Renal cortex interstitium (tissue), 15 donors: ENCODE measurements at places on chromosomes 2 and 18.

DNA sequence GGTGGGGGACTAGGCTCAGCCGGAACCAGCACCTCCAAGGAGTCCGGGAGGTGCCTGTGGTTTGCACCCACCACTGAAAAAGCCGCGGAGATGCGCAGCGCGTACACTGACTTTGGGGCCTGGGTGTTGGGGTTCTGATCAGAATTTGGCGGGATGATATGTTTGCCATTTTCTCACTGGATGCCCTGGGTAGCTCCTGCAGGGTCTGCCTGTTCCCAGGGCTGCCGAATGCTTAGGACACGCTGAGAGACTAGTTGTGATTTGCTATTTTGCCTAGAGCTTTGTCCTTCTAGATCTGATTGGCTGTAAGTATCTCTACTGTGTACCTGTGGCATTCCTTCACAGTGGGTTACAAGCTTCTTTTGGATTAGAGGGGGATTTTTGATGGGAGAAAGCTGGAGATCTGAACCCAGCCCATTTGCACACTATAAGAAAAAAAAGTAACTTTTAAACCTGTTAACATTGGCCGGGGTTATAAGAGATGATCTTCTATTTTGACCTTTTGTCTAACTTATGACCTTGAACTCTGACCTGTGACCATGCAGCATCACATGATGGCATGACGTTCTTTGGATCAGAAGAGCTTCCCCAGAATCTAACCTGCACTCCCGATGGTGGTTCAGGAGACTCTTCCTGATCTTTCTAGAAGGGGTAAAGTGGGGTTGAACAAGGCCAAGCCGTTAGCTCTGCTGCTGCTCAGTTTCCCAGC is 1.6 kb downstream of the KCNE4 start:
- no peak for DNase-seq

- no peak for DNase-seq
These were observed 341.7 kb downstream of the PIK3C3 start for GRCh38 chr18:42296723-42297122.

DNA sequence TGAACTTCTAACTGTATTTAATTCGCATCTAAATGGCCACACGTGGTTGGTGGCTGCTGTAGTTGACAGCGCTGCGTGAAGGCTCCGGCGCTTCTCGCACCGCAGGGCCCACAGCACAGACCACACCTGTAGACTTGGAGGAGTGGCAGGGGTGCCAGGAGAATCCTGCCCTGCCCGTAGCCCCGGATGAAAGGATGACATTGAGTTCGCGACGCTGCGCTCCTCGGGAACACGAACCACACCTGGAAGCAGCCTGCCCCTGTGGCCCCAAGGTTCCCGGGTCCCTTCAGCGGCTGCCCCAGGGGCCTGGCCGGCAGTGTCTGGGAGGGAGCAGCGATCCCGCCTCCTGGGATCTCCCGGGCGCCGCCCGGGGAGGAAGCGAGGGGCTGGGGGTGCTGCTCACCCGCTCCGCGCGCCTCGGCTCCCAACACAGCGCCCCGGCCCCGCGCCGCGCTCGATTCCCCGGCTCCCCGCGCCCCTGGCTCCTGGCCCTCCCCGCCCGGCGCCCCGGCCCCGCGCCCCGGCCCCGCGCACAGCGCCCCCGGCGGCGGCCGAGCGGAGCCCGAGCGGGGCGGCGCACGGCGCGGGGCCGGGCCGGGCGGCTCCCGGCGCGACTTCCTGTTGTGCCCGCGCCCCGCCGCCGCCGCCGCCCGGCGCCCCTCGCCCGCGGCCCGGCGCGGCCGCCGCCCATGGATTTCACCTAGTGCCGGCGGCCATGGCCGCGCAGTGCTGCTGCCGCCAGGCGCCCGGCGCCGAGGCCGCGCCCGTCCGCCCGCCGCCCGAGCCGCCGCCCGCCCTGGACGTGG is at the start of gene RNPEPL1:
Gene RNPEPL1 (plus strand): TSS at position 613 of the 806 bp plus-strand sequence. CDS start 103 bp downstream, at position 716.
- DNase-seq, result no peak

DNA sequence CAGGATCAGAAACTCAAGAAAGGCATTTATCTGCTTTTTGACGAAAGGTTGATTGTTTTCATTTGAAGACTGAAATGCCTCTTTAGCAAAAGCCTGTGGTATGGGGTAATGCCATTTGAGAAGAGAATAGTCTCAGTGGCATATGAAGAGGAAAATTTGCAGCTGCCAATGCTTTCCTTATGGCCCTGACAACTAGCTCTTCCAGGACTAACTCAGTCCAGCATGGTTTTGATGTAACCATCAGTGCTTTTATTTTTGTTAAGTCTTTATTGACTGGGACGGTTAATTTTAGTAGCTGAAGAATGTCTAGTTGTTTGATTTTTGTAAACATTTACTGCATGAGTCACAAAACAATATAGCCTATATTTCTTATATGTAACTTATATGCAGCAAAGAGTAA is 158.4 kb downstream of the LNPK start:
- DNase-seq, result no peak

DNA sequence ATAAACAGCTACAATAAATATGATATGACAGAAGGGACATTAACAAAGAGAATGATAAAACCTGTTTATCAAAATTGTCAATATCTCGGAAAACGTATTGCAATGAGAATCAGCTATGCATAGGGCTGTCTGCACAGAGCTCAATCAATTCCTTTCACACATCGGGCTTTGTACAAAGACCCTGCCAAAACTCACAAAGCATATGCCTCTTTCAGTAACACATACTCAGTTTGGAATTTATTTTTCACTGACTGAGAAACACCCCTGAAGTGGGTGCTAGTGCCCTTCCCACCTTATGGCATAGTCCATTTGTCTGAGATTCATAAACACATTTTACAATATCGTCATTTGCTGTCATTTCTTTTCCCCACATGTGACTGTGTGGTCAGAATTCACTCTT is 815.8 kb upstream of the FAM98A start:
- DNase-seq, result no peak

DNA sequence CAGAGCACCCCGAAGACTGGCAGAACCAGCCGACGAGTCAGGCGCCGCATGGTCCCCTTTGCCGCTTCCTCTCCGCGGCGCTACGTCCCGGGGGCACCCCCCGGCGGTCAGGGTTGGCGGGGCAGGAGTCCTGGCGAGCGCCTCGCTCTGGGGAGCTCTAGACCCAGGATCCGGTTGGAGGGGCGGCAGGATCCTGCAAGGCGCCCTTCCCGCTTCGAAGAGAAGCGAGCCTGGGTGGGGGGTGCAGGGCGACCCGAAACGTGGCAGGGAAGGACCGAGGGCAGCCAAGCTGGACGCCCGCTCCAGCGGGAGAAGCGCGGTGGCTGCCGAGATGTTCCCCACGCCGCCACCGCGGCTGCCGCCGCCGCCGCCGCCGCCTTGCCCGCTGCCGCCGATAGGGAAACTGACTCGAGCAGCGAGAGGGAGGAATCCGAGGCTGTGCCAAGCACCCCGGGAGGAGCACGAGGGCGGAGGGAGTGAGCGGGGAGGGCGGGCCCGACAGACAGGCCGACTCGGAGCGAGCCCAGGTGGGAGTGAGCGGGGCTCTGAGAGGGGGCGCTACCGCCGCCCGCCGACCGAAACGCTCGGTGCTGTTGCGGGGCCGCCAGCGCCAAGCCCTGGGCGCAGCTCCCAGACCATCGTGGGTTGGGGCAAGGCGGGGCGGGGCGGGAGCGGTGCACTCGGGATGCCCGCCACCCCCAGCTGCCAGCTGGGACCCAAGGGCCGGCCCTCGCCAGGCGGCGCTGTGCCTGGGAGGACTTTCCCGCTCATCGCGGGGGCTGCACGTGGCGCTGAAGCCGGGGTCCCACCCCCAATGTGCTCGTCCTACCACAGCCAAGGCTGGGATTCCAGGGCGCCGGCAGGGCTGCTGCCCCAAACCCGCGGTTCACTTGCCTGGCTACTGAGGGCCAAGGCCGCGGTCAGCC is at the start of gene GALNT14:
Gene GALNT14 (minus strand): TSS at position 404 of the 926 bp plus-strand sequence. CDS start 354 bp downstream, at position 50.
- DNase-seq, result peak; percentile 38

- no peak for DNase-seq
These were observed 9.7 kb downstream of the SMAD7 start for GRCh38 chr18:48940854-48941611.

- no peak for DNase-seq
These were observed 184.4 kb upstream of the DOK6 start for GRCh38 chr18:69216321-69216720.

- no peak for DNase-seq
These were observed 5.9 kb upstream of the FN1 start for GRCh38 chr2:215441560-215442400.

DNA sequence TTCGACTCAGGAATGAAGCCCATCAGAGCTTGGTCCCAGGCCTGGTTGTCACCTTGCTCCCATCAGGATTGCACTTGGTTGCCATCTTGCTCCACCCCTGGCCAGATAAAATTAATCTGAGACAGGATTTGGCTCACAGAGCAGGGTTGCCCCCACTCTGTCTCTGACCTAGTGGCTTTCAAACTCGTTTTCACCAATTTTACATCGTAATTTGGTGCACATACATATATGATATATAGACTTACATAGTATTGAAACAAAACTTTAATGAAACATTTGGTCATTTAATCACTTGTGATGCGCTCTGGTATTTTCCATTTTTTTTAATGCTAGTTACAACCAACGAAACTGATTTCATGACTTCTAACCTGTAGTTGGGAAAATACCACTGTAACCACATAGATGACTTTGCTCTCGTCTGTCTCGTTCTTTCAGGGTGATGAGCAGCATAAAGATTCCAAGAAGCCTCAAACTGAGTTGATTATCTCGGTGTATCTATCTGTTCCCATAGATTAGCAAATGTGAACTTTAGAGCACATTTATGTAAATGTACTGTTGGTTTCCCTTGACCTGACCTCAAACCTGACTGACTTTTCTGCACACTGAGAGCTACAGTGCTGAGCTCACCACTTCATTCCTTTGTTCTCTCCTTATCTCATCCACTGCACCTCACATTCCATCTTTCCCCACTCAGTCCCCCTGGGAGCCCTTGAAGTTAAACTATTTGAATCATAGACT is 30.5 kb upstream of the PLB1 start:
- DNase-seq, result no peak

GRCh38 chr2:147482916-147483669 is 361.7 kb upstream of the ACVR2A start:
- no peak for DNase-seq

DNA sequence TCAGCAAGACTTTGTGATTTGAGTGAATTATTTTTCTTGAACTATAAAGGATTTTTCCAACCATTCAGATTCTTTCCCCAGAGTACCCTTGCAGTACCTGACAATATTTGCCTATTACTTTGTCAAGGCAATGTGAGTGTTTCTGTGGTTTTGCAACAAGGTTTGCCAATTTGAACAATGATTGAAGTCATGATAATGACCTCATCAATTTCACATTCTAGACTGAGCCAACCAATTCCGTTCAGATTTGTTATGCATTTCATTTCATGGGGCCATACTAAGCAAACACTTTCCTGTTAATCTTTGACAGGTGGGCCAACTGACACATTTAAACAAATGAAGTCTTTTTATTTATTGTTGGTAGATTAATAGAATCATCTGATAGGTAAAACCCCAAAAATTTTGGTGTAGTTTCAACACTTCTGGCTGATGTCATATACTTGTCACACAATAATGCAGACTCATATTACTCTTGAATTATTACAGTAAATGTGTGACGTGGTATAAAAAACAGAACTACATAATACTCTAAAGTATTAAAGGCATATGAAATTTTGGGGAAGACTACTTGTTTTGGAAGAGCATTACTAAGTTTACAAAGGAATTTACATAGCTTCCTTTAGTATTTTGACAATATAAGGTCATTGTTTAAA is 526.4 kb downstream of the DPP10 start:
- no peak for DNase-seq

DNA sequence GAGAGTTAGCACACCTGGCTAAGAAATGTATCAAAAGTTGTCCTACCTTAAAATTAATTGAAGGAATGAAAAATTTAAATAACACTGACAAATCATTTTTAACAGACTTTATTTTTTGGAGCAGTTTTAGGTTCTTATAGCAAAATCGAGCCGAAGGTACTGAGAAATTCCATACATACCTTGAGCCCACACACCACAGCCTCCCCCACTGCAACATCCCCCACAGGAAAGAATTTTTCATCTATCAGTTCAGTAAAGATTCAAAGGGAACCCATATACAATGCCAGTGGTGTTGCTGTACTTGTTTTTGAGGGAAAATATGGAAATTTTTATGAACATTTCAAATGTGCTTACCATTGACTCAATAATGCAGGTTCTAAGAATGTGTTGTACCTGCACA is 169.8 kb upstream of the HS6ST1 start:
- no peak for DNase-seq

DNA sequence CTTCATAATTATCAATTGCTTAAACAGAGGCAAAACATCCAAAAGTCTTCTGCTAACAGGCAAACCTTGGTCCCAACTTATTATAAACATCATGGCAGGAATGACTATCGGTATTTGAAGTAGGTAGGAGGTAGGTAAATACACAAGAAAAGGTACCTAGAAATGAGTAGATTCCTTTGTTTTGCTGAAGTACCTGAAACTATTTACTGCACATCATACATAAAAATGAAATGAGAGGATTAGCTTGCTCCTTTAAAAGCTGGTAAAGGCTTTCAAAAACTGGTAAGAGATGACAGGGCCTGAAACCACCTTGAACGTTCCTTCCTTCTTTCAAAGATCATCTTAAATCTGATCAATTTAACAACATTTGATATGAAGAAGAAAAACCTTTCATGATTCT is 55.2 kb upstream of the MAPRE2 start:
- no peak for DNase-seq

DNA sequence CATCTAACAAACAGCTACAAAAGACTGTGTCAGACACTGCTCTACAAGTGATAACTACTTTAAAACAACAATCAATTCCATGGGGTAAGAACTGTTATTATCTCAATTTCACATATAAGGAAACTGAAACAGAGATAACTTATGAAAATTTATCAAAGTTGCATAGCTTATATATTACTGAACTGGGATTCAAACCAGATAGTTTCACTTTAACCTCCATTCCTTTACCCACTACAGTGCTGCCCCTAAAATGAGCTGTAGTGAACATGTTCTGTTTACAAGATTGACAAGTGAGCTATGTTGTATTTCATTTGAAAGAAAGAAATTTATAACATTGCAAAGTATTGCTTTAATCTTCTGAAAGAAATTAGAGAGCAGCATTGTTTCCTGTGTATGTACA is 14.1 kb upstream of the GCG start:
- DNase-seq, result no peak

- DNase-seq, result no peak
These were observed 85.0 kb downstream of the TANC1 start for GRCh38 chr2:159053161-159054031.

GRCh38 chr2:113361051-113361450 is 76.4 kb upstream of the ZNG1B start:
- DNase-seq, result no peak

DNA sequence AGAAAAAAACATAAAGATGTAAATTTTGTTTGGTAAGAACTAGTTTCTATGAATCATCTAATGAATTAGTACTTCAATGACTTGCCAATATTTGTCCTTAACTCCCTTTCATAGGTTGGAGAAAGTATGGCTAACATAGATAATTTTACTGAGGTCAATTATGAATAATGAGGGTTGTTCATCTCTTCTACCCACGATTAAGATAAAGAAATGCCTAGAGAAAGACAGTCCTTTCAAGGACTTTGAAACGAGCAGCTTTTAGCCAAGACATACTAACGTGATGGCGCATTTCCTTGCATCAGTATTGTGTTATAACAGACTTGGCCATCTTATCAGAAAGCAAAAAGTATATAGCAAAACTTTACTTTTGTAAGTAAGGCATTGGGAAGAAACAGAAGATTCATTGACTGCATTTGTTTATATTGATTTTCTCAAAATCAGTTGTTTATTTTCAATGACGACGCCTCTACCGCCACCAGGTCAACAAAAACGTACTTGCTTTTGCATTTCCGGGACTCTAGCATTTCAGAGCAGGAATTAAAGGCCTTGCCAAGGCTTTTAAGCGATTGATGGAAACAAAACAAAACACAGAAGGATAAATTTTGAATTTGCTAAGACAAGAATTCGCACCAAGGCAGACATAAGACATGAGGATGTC is 961 bp downstream of the RBM43 start:
- DNase-seq, result no peak
